ENCODE measurements at places on chromosomes 16 and 17.

DNA sequence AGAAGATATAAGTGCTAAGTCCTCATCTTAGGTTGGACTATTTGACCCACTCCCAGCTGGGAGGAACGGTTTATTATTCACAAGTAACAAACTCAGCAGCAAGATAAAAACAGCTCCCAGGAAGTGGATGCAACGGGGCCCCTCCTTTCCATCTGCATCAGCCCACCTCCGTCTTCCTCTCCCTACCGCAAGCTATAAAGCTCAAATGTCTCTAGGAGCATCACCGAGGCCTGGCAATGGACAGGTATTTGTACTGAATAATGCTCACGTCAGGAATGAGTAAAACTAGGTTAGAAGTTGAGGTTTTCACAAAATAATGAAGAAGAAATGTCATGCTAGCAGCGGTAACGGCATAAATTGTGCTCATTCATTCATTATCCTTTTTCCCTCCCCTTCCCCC is 408.7 kb upstream of the PSMD7 start:
- no peak for DNase-seq

DNA sequence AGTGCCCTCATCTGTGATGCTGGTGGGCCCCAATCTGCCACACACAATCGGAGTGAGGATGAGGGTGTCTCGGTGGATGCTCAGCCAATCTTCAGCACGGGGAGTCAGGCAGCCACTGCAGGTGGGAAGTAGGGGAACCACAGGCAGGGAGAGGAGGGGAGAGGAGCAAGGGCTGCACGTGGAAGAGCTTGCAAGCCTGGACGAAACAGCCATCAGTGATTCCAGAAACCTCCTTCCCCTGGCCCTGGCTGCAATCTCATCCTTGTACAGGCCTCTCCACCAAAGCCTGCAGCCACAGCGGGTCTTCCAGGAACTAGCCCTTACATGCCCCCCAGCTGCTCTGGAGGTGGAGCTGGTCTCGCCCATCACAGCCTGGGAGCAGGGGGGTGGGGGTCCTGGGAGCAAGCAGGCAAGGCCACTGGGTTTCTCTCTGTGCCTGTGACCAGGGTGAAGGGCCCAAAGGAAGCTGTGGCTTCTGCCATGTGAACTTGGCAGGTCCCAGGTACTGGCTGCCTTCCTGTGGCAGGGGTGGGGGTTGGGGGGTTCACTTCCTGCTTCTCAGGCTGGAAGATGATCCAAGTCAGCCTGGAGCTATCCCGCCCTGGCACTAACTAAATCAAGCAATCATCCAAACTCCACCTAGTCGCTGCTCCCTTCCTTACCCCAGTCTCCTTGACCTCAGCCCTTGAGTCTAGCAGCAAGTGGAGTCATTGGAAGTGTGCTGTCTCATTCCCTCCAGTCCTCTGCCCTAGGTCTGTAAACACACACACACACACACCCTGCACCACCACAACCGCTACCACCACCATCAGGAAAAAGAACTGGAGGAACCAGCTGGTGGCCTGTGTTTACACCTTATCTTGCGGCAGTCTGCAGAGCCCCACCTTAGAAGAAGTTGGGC is 29.4 kb upstream of the MLKL start:
- DNase-seq: no peak

- DNase-seq: no peak
Observed at GRCh38 chr17:83088909-83089308, 9.5 kb downstream of the METRNL start.

- no peak for DNase-seq
Observed at GRCh38 chr17:45172541-45173286, 11.0 kb downstream of the HEXIM2 start.

GRCh38 chr16:89495121-89495520 is 4.8 kb upstream of the ANKRD11 start:
- no peak for DNase-seq

GRCh38 chr16:1791943-1792812 is 1.3 kb downstream of the IGFALS start:
- DNase-seq: no peak

GRCh38 chr16:49596068-49596467 is 222.5 kb downstream of the C16orf78 start:
- DNase-seq: no peak

DNA sequence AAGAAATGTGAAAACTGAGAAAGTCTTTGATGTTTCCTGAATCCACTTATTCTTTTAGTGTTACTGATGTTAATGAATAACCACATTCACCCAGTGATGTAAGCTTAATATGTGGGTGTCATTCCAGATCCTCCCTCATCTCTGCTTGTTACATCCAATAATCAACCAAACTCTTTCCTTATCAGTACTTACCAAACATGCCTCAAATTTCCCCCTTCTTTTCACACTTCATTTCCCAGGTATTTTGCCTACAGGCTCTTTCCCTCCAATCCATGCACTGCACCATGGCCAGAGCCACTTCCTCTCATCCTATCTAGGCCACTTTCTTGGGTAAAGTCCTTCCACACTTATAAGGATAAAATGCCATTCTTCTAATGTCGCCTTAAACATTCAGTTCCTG is 451.5 kb downstream of the NPIPA7 start:
- no peak for DNase-seq

GRCh38 chr17:59160157-59161025 is 4.8 kb downstream of the PRR11 start:
- no peak for DNase-seq

DNA sequence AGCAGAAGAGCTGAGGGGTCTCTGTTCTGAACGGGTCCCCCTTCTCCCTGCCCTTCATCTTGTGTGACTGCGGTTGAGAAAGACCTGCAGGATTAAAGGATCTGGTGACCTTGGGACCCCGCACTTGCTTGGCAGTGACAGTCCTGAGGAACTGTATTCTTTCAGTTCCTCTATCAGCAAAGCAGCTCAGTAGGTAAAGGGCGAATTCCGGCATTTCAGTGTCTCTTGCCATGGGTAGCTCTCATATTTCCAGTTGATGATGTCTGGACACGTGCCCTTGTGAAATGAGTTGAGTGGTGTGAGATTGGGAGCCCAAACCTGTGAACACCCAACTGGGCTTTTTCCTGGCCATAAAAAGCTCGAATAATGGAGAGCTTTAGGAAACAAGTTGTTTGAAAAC is 135.7 kb downstream of the PRKCA start:
- DNase-seq: no peak

- DNase-seq: no peak
Observed at GRCh38 chr17:62800585-62800984, 7.5 kb downstream of the MARCHF10 start.

All from activated CD8-positive, alpha-beta memory T cell treated with anti-CD3 and anti-CD28 coated beads for 4 hours (primary cell).